Activated CD4-positive, CD25-positive, alpha-beta regulatory T cell treated with anti-CD3 and anti-CD28 coated beads, Interleukin-2, amount 50 U/mL, for 72 hours (primary cell): ENCODE measurements at places on chromosomes 3 and 15.

- no peak for DNase-seq
These were observed 38.1 kb downstream of the NMNAT3 start for GRCh38 chr3:139639662-139640061.

GRCh38 chr15:57751177-57751800, 44.8 kb downstream of the POLR2M start:
- DNase-seq, result no peak

DNA sequence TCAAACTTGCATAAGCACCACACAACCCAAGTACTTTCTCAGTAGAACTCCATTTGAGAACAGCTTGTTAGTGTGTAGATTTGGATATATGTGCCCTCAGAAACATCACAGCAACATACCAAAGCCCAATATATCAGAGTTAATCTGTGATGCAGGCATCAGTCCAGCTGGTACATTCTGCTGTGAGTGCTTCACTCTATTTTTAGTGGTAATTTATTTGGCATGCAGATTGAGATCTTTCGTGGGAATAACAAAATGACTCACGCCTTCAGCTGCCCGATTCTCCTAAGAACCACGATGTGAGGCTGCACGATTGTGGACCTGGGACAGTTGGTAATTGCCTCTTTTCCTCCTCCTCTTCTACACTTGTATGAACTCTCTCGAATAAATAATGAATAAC, 730.7 kb downstream of the SQOR start:
- no peak for DNase-seq

GRCh38 chr3:106814231-106814630, 563.0 kb upstream of the CCDC54 start:
- no peak for DNase-seq

GRCh38 chr15:60458721-60459120, 20.2 kb downstream of the ICE2 start:
- DNase-seq, result no peak

DNA sequence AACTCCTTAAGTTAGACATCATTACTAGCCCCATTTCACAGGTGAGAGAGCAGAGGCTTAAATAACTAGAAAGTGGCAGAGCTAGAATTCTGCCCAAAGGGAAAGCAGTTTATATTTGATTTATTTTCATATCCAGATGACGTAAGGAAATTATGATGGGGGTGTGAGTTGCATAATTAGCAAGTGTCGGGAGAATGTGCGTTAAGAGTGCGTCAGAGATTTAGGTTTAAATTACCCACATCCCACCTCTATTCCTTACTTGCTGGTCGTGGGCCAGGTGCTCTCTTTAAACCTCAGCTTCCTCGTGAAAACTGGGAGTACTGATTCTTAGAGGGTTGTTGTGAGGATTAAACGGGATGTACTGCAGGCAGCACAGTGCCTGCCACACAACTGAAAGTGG, 32.3 kb downstream of the FSTL1 start:
- no peak for DNase-seq

- no peak for DNase-seq
These were observed 3.2 kb upstream of the LSG1 start for GRCh38 chr3:194675081-194675640.

- no peak for DNase-seq
These were observed 19.9 kb downstream of the KLF13 start for GRCh38 chr15:31346367-31347066.

- DNase-seq, result no peak
These were observed 67.8 kb upstream of the NPHP3 start for GRCh38 chr3:132789959-132790358.

DNA sequence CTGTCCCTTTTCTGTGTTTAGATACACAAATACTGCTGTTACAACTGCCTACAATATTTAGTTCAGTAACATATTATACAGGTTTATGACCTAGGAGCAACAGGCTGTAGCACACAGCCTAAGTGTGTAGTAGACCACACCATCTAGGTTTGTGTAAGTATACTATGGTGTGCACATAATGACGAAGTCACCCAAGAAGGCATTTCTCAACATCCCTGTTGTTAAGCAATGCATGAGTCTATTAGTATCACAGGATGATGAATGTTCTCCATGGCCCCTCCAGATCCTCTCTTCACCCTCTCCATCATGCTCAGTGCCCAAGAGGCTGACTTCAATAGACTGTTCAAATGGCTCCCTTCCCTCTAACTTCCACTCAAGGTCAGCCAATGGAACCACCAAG, 14.6 kb upstream of the SEC62 start:
- DNase-seq, result no peak

GRCh38 chr3:140276703-140277102, 341.7 kb downstream of the CLSTN2 start:
- no peak for DNase-seq

DNA sequence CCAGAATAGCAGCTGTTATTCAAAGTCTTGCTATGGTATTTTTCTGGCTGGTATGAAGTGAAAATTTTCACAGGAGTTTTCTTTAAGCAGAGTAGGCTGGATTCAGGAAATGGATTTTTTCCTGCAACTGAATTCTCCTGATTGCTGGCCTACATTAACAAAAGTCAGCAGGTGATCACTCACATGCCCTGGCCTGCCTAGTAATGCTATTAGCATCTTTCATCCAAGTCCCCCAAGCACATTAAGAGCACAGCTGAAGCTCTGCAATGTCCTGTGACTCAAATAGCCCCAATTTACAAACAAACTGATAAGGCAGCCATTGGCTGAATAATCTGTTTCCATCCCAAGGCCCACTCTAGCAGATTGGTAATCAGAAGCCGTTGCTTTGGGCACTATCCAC, 688.3 kb upstream of the LMCD1 start:
- no peak for DNase-seq

- no peak for DNase-seq
These were observed 37.3 kb upstream of the TNIK start for GRCh38 chr3:171497468-171497867.

- DNase-seq, result no peak
These were observed 121.0 kb downstream of the ASB7 start for GRCh38 chr15:100723315-100723801.

- DNase-seq, result no peak
These were observed 187.5 kb downstream of the DTWD1 start for GRCh38 chr15:49808341-49808740.

DNA sequence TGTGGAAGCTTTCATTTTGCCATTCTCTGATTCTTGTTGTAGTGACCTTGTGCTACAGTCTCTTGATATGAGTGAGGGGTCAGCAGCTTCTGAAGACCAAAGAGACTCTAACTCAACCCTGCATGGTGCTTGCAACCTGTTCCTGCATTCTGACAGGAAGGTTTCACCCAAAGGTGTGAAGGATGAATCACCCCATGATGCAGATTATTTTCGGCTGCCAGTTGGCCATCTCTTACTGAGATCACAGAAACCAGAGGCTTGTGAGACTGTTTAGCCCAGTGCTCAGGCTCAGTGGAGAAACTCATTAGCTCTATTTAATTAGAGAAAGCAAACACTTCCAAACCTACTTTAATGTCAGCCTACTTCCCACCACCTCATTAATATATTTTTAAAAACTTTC, 29.2 kb upstream of the TPRG1 start:
- DNase-seq, result no peak

DNA sequence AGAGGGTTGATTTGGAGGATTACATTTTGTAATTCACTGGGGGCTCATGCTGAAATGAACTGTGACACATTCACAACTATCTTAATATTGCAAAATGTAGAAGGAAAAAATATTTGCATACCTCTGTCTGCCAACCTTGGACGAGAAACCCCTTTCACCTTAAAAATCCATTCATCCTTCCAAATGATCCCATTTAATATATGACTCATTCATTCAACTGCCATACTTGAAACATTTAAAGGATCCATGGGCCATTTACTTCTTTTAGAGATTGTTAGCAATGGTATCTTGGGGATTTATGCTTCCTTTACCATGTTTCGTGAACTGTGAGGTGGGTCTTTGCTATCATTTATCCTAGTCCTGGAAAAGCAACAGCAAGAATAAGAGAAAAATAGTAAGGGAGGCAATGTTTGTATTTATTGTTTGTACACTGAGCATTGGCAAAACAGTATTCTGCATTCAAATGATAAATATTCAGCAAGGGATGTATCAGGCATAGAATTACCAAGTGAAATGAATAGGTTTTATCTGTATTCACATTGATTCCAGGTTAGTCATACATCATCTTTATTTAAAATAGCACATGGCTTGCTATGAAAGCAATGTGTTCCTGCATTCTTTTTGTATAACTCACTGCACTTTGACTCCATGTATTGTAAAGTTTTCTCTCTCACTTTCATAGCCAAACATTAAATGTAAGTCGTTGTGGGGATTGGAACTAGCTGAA, 378.1 kb downstream of the NSUN3 start:
- DNase-seq, result no peak

- peak; percentile 90 for DNase-seq
These were observed 74.8 kb downstream of the IL20RB start for GRCh38 chr3:137032465-137033120.

DNA sequence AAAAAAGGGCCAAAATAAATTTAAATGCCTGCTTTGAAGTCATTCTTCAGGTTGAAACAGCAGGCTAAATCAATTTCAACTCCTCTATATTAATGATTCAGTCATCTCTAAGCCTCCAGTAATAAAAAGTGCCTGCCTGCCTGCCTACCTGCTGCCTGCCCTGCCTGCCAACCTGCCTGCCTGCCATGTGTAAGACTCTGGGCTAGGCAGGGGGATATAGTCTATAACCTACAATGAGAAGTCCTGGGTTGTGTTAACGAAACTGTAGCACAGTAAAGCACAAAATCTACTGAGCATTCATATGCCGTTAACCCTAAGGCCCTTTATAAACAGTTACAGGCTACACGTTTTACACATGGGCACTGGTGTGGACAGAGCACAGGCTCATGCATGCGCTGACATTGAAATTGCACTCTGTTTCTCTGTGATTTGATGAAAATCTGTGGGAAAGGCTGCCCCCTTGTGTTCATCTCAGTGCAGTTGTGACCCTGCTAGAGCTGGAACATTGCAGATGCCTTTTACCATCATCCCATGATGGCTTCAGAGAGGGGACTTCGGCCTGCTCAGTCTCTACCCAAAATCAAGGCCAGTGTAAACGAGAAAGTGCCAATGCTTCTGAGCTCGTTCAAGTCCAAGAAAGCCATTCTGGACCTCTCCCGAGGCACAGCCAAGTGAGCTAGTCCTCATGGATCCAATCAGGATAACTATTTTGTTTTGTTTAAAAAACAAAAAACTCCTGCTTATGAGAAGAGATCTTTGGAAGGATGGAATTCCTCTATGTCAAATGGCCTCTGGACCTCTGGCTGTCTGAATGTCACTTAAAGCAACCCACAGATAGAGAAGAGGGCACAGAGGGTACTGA, 64.6 kb downstream of the EFL1 start:
- DNase-seq, result peak; percentile 47

DNA sequence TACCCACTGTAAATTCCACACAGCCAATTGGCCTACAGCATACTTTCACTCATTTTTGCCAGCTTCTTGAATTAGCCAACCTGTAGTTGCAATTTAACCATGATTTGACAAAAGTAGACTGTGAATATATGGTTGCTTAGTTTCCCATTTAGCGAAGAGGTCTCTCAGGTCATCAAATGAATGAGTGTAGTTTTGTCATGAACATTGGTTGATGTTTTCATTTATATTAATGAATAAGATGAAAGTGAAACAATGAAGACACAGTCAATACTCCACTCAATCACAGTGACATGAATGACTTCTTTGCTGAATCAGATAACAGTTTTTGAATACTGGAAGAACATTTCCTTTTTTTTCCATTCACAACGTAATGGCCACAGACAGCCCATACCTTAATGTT, 15.3 kb upstream of the FAM3D start:
- no peak for DNase-seq

GRCh38 chr15:26866298-26867199, at the start of gene GABRA5:
Gene GABRA5 (plus strand): TSS chr15:26867062. CDS start chr15:26869249, 2,187 bp downstream.
- no peak for DNase-seq

DNA sequence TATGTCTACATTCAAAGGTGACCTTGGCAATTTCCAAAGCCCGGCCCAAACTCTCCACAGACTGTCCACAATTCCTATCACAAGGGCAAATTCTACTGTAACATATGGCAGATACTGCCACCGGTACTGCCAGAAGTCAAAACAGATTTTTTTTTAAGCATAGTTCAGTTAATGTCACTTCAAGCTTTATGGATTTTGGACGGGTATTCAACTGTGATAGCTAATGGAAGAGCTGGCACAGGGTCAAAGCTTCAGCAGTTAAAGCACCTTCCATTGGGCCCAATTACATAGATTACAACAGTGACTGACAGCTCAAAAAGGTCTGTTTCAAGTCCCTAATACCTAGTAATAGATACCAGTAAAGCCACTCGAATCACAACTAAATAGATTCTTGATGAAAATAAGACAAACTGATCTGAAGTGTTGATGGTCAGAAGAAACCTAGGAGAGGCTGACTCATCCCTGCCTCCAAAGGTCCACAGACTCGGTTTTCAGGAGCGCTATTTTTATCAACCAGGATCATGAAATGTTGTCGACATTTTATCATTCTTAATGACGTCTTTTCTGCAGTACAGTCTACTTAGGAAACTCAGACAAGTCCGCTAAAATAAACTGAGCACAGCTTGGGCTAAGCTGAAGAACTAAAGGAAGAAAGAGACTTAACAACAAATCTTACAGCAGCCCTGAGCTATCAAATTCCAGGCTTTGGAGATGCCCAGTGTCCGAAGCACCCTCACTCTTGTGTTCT, 38.7 kb downstream of the ANXA2 start:
- no peak for DNase-seq

GRCh38 chr15:87263871-87264270, 992.7 kb downstream of the NTRK3 start:
- no peak for DNase-seq

- no peak for DNase-seq
These were observed 112.7 kb downstream of the RAB11A start for GRCh38 chr15:65981837-65982626.

DNA sequence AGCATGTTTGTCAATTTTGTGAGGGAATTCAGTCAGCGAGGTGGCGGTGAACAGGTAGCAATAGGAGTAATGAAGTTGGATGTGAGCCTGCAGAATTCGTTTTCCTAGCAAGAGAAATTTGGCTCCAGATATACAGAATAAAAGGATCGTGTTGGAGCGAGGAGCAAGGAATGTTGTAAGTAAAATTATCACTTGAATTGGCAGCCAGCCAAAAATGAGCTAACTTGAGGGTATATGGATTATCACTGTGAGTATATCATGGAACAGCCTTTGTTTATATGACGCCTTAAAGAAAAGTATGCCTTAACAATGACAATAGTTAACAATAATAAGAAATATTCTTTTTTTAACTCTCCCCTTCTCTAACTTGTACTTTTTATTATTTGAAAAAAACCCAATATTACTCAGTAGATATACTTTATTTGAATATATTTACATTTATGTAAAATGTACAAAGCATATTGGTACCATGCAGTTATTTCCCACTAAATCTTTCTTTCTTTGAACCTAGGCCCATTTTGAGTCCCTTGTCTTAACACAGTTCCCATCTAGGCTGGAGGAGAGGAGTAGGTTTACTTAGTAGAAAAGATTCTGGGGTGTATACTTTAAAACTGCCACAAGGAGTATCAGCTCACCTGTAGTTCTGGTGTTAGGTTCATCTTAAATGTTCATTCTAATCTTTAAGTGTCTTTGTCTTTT, 29.3 kb downstream of the EPHA6 start:
- DNase-seq, result no peak
